ENCODE measurements at places on chromosomes 3 and 15. TPM values are rescaled to one million over a fixed set of nuclear protein-coding genes. Genes with fewer than 3 reads are reported as not detected.

- DNase-seq: no peak
Measured at GRCh38 chr3:148330542-148330941, 367.2 kb upstream of the AGTR1 start.

GRCh38 chr15:62868507-62868906 lies 174.0 kb upstream of the TPM1 start:
- DNase-seq: no peak

ANKRD34C gene
- 0.72 TPM for total RNA-seq

DNA sequence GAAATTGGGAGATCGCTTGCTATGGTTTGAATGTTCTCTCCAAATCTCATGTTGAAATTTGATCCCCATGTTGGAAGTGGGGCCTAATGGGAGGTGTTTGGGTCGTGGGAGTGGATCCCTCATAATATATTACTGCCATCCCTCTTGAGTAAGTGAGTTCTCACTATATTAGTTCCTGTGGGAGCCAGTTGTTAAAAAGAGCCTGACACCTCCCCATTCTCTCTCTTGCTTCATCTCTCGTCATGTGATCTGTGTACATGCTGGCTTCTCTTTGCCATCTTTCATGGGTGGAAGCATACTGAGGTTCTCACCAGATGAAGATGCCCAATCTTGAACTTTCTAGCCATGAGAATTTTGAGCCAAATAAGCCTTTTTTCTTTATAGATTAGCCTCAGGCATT lies 43.0 kb upstream of the IL20RB start:
- no peak for DNase-seq

DNA sequence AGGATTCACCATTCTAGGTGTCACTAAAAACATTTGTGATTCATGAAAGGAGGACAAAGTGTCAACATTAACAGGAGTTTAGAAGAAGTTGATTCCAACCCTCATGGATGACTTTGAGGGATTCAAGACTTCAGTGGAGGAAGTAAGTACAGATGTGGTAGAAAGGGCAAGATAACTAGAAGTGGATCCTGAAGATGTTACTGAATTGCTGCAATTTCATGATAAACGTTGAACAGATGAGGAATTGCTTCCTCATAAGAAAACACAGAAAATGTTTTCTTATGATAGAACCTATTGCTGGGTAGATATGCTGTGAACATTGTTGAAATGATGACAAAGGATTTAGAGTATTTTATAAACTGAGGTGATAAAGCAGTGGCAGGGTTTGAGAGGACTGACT lies 23.5 kb upstream of the ATP2C1 start:
- no peak for DNase-seq

SI gene
- total RNA-seq: 0.24 TPM

DNA sequence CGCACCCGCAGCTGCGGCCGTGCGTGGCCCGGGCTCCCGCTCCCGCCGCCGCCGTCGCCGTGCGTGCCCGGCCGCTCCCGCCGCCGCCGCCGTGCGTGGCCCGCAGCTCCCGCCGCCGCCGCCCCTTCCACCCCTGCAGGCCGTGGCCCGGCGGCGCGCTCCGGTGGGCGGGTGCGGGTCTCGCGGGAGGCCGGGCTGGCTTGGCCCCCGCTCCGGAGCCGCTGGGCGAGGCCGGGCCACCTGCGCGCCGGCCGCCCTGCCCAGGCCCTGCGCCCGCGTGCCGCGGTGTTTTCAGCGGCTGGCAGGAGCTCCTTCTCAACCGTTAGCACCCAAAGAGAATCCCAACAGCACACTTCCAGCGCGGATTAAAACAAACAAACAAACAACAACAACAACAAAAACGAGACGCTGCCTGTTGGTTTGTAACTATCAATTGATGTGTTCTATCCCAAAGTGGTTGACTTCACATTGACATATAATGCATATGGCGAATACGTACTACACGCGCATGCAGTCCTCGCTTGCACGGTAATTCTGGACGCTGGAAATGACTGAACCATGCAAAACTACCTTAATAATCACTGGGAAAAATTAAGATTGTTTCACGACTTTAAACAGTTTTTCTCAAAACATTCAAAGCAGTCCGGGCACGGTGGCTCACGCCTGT lies 113.7 kb upstream of the GOLGA8J start:
- DNase-seq: no peak

MLF1 gene
- total RNA-seq: 31.1 TPM

DNA sequence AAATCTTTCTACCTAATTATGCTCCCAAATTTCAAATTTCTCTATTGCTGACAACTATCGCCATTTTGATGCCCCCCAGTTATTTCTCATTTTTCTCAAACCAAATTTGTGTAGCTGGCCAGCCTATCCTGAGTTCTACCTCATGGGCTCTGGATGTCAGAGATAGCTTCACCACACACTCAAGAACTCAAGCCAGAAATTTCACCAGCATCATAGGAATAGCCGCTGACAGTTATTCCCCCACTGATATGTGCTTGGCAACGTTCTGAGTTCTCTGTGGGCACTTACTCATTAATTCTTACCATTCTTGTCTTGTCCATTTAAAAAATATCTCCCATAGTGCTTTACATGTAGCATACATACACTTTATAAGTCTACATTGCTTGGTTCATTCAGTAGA lies 264.7 kb downstream of the FHIT start:
- no peak for DNase-seq

GRCh38 chr3:51691949-51692348 lies 14.9 kb upstream of the GRM2 start:
- no peak for DNase-seq

DUOXA2 gene
- 3.9 TPM for total RNA-seq

DNA sequence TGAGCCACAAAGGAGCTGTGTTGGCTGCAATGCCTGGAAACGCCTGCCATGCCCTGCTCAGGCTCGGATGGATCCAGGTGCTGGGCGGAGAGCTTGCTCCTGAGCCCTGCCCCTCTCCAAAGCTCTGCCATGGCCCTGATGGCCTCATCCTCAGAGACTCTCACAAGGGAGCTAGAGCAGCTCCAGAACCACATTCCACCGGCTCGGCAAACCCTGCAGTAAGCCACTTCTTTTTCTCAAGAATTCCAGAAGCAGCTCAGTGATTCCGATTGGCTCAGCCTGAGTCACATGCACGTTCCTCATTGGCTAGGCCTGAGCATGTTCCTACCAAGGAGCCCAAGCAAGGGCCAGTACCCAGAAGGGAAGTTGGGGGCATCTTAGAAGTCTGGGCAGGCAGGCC lies 24.8 kb downstream of the TPRA1 start:
- no peak for DNase-seq

DNA sequence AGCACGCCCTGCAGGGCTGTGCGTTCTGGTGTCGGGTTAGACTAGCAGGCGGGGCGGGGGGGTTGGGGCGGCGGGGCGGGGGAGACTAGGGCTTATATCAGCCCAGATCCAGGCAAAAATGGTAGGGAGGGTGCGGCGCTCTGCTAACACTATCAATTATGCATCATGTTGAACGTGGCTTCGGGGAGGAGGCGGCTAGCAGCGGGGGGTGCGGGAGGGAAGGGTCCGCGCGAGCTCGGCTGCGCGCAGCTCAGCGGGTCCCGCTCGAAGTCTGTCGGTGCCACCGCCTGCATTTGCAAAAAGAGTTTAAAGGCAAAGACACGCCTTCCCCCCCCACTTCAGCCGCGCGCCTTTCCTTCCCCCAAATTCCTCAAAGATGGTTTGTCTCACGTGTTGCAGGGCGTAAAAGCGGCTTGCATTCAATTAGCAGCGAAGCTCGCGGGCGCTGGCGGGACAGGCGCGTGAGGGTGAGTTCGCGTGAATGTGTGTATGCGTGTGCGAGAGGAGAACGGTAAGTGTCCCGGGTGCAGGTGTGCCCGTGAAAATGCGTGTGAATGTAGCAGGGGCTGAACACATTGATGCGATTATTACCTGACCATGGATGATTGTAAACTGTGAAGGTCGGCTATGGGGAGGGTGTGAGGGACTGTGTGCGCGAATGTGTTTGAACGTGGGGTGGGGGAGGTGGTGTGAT lies at the start of gene ISLR2:
ISLR2 (plus strand) TSS at position 432 of the 694 bp plus-strand sequence. CDS start 2,169 bp downstream, outside the sequence.
- DNase-seq: no peak

- DNase-seq: no peak
Measured at GRCh38 chr15:100940767-100941379, 21.7 kb downstream of the LRRK1 start.

DNA sequence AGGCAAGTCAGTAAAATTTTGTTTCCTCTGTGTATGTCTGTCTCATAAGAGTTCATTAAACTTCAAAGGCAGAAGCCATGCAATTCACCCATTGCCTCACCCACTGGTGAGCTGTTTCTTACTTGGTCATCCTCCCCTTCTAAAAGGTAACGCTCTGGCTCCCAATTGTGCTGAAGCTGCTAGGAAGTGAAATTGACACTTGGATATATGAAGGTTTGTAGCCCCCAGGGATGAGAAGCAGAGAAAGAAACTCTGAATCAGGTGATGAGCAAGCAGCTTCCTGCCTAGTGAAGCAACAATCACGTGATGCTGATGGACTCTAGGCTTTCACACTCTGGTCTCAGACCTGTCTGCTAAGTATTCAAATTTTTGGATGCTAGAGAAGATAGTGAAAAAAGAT lies 70.7 kb downstream of the CD200R1L start:
- no peak for DNase-seq

- peak; percentile 66 for DNase-seq
Measured at GRCh38 chr3:105368566-105369499, 2.1 kb downstream of the ALCAM start.

- DNase-seq: no peak
Measured at GRCh38 chr3:30621576-30621975, 15.2 kb downstream of the TGFBR2 start.

- DNase-seq: no peak
Measured at GRCh38 chr15:90268415-90268814, 2.9 kb downstream of the NGRN start.

GRCh38 chr3:149004622-149005021 lies 13.3 kb downstream of the GYG1 start:
- no peak for DNase-seq

- no peak for DNase-seq
Measured at GRCh38 chr15:92104072-92104471, 250.6 kb downstream of the SLCO3A1 start.

DNA sequence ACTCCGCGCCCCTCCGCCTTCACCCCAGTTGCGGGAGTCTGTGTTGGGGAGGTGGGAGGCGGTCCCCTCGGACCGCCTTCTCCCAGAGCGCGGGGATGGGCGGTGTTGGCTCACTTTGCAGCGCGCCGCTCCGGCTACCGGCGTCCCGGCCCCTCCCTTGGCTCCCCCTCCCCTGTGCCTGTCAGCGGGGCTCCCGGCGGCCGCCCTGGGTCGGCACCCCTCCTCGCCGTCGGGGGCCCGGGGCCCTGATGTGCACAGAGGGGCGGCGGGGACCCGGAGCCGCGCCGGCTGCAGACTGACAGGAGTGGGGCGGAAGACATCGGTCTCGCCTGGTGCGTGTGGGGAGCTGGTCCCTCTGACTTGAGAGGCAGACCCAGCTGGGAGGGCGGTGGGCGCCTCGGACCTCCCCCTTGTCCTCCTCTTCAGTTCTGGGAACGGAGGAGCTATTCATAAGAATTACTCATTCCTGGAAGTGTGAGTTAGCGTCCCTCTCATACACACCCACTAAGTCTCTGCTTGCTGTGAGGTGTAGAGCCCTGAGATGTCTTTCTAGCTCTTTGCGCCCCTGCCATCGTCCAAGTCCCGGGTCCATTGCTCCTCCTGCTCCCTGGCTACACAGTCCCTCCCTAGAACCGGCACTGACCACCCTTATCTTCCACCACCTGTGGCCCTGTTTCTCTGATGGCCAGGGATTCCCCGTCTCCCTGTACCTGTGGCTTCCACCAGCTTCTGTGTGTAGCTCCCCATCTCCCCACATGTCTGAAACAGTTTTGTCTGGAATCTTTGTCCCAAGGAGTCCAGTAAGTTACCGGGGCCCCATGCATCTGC lies 42.3 kb upstream of the ROPN1 start:
- no peak for DNase-seq

DNA sequence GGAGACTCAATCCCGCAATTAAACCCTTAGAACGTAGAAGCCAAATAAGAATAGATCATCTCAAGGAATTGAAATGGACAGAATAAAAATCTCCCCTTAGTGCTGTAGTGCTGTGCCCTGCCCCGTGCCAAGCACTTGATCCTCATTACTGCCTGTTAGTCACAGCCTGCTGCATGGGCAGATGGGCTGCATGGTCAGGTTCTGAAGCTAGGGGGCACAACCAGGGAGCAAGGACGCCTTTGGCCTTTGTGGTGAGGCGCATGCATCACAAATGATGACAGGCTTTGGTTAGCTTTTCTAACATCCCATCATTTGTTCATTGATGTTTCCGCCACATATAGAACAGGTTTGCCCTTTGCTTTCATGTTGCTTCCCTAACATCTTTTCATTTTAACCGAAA lies 336.3 kb upstream of the ADAMTS9 start:
- no peak for DNase-seq

THRB gene
- total RNA-seq: 8.4 TPM

DNA sequence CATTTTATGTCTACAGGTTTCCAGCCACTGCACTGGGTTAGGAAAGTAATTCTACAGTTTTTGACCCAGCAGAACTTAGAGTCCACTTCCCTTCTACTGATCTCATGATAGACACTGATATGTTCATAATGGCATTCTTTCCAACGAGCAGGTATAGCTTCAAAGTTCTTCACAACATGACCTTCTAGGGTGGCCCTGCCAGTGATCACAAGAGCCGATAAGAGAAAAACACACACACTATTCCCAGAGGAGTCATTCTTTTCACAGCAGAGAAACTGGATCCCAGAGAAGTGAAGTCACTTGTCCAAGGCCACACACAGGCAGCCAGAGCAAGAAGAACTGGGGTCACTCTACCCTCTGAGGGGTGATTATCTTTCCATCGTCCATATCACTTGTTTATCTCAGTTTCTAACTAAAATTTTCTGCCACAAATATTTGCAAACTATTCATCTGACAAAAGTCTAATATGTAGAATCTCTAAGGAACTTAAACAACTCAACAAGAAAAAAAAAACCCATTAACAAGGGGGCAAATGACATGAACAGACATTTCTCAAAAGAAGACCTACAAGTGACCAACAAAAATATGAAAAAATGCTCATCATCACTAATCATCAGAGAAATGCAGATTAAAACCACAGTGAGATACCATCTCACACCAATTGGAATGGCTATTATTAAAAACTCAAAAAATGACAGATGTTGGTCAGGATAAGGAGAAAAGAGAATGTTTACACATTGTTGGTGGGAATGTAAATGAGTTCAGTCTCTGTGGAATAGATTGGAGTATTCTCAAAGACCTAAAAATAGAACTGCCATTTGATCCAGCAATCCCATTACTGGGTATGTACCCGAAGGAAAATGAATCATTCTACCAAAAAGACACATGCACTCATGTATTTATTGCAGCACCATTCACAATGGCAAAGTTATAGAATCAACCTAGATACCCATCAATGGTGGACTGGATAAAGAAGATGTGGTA lies 31.5 kb downstream of the SPTSSB start:
- DNase-seq: no peak

RTP1 gene
- total RNA-seq: not detected

FANCD2OS gene
- 1.7 TPM for total RNA-seq

DNAH12 gene
- 0.48 TPM for total RNA-seq

DNA sequence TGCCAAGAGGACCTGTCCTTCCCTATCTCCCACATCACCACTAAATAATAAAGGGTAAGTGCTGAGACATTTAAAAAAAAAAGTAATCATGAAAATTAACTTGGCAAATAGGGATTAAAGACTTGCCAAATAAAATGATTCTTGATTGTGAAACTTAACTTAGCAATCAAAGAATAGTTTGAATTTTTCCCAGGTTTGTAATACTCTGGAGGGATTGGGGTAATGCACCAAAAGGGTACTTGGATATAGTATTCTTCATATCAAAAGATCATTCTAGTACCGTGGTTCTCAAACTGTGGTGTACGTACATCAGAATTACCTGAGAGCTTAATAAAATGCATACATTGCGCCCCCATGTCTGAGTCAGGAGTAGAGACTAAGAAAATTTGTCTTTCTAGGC lies 28.5 kb downstream of the CALML4 start:
- no peak for DNase-seq

SERPINI1 gene
- 11.6 TPM for total RNA-seq

LINGO1 gene
- 14.2 TPM for total RNA-seq

All from umbilical cord (tissue), 2 donors.